ENCODE measurements at places on chromosomes 16 and 17. TPM values are rescaled to one million over a fixed set of nuclear protein-coding genes. Genes with fewer than 3 reads are reported as not detected.

GRCh38 chr17:32586666-32587065 lies 99.9 kb downstream of the CDK5R1 start:
- DNase-seq = no peak
- no peak overlapping the region for H3K27ac ChIP-seq
- no peaks in the 10 kb centered on the region for H3K27me3 ChIP-seq
- H3K36me3 ChIP-seq = no peaks in the 10 kb centered on the region

DNA sequence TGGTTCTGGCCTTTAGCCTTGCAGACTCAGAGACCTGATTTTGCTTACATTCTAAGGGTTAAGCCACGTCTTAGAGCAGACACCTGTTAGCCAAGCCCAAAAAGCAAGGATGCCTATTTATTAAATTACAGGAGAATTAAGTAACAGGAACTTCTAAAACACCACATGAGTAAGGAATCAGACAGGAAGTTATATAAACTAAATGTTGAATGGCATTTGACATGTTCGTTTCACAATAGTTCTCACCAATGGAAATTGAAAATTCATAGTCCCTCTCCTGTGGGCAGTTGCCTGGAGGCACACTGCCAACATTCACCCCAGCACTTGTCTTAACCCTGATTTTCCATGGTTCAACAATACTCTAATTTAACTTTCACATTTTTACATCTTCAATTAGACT lies 9.0 kb downstream of the KRTAP9-7 start:
- peaks cover 5% of the 10 kb centered on the region for H3K27me3 ChIP-seq
- H3K27ac ChIP-seq = no peak overlapping the region
- no peaks in the 10 kb centered on the region for H3K4me1 ChIP-seq

DNA sequence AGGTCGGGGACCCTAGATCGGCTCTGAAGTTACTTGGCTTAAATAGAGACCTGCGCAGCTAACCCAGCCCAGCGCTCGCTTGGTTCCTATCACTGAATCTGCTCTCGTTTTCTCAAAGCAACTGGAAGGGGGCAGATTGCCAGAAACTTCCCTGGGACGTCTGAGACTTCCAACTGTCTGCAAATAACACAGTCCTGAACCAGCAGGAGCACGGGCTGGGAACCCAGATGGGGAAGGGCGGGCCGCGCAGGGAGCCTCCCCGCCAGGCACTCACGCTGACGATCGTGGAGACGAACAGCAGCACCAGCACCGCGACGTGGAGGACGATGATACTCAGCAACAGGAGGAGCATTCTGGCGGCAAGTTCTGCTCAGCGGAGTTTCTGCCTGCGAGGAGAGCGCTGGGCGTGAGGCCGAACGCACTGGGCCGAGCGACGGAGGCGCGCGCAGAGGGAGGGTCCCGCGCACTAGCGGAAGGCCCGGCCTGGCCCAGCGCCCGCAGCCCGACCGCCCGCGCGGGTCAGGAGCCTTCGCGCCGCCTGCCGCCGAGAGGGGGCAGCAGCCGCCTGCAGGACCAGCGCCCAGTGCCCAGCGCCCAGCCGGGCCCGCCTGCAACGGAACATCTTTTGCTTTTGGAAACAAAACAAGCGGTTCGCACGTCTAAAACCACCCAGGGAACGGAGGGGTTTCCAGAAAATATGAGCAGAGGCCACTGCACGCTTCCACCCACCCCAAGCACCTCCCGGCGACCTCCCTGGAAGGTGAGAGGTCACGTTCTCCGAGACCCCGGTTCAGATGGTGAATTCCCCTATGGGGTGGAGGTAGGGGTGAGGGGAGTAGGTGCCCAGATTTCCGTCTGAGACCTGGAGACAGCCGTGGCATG lies 4.5 kb downstream of the PMP22 start:
- H3K27ac ChIP-seq = no peak overlapping the region
- peak; percentile 15 for DNase-seq
- peaks cover 2% of the 10 kb centered on the region for H3K36me3 ChIP-seq
- peaks cover 10% of the 10 kb centered on the region for H3K4me1 ChIP-seq
- peak overlapping the region; percentile 84 for H3K4me3 ChIP-seq

DNA sequence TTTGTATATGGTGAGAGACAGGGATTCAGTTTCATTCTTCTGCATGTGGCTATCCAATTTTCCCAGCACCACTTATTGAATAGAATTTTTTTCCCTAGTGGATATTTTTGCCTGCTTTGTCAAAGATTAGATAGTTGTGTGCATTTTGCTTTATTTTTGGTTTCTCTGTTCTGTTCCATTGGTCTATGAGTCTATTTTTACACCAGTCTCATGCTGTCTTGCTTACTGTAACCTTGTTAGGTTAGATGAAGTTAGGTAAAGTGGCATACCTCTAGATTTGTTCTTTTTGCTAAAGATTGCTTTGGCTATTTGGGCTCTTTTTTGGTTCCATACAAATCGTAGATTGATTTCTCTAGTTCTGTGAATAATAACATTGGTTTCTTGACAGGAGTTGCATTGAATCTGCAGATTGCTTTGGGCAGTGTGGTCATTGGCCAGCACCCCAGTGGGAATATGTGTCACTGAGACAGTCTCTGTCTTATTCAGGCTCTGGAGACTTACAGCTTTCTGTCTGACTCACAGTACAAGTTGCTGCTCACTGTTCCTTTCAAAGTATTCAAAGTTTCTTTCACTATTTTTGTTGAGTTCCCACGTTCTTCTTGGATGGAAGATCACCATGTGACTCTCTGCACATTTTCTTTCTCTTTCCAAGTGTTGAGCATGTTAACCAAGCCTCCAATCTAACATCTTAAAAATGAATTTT lies 709.1 kb downstream of the CDH11 start:
- DNase-seq = no peak
- H3K36me3 ChIP-seq = no peaks in the 10 kb centered on the region
- H3K4me3 ChIP-seq = no peak overlapping the region
- no peaks in the 10 kb centered on the region for H3K27me3 ChIP-seq
- no peaks in the 10 kb centered on the region for H3K4me1 ChIP-seq

DNA sequence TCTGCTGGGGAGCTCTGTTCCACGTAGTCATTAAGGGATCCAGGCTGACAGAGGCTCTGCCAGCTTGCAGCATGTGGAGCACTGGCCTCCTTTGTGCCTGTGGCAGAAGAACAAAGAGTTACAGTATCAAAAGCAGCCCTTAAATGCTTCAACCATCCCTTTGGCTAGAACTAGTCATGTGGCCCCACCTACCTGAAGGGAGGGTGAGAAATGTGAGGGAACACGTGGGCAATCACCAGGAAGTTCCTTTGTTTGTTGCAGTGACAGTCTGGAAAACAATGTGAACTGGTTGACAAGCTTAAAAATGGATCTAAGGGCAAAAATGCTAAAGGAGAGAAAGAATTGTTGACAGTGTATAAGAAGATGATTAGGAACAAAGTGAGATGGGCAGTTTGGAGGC lies 290.4 kb upstream of the HSBP1 start:
- no peak overlapping the region for H3K4me3 ChIP-seq
- H3K27me3 ChIP-seq = no peaks in the 10 kb centered on the region
- no peaks in the 10 kb centered on the region for H3K4me1 ChIP-seq
- H3K27ac ChIP-seq = no peak overlapping the region
- H3K36me3 ChIP-seq = no peaks in the 10 kb centered on the region

ADAMTS18 gene
- not detected for total RNA-seq

CFAP52 gene
- total RNA-seq = not detected

PRSS33 gene
- total RNA-seq = not detected

CD300E gene
- total RNA-seq = 0.81 TPM

RNF112 gene
- total RNA-seq = 0.57 TPM

All from T-helper 17 cell (primary cell).